ENCODE measurements at places on chromosomes 3 and 15.

- DNase-seq: no peak
These were observed 194.1 kb upstream of the KCNMB2 start for GRCh38 chr3:178342111-178342510.

- DNase-seq: peak; percentile 65
These were observed 97.4 kb downstream of the KCNAB1 start for GRCh38 chr3:156217674-156218352.

DNA sequence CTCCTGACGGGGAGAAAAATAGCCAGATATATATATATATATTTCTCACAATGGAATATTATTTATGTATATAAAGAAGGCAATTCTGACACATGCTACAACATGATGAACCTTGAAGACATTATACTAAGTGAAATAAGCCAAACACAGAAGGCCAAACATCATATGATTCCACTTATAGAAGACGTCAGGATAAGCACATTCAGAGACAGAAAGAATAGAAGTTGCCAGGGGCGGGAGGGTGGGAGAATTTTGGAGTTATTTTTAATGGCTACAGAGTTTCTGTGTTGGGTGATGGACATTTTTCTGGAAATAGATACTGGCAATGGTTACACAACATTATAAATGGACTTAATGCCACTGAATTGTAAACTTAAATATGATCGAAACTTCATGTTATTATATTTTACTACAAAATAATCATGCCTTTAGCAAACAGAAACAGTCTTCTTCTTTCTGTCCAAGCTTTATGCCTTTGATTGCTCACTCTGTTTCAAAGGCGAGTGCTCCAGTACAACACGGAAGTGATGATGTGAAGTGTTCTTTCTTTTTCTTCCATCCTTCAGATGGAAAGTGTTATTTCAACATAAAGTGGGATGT lies 514.0 kb downstream of the OCA2 start:
- DNase-seq: no peak

GRCh38 chr3:94912656-94913055 lies 849.8 kb downstream of the NSUN3 start:
- no peak for DNase-seq

- no peak for DNase-seq
These were observed 60.8 kb upstream of the MEF2A start for GRCh38 chr15:99504823-99505551.

DNA sequence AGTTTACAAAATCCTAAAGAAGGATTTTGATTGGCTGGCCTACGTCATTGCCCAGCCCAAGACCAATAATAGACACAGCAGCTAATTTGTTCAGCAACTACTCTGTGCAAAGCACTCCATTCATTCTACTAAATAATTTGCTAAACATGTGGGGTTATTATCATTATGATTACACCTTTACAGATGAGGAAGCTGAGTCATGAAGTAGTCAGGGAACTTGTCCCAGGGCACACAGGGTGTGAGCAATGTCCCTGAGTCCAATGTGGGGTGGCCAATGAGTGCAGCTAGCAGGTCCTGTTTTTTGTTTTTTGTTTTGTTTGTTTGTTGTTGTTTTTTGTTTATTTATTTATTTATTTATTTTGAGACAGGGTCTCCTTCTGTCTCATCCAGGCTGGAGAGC lies 183.6 kb downstream of the ABHD5 start:
- DNase-seq: no peak

DNA sequence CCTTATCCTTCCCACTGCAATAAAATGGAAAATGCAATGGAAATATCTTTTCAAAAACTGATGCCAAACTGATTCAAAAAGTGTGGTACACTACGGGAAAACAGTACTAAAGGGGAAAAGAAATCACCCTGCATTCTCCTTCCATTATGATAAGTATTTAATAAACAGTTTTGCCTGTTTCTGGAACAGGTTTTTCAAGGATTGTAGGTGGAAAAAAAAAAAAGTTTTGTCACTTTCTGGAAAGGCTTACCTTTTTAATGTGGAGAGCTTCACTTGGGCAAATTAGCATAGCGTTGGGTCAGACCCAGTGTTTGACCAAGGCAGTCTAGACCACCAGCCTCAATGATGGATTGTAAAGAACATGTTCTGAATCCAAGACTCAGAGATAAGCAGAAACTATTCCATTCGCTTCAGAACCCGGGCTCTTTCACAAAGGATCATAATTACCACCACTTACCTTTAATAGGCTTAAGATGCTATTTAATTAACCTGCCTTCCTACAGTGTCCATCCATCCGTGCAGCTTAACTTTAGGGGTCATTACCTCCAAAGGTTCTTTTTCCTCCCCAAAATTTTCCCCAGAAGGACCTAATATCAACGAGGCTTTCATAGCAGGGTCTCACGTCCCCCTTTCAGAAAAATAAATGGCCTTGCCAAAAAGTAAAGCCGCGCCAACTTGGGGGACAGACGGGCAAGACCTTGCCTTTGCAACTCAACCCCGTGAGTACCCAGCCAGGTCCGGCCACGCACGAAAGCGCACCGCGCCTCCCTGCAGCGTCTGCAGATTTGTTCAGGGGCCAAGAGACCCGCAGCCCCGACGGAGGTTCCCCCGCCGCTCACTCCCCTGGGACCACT lies 1.0 kb downstream of the DCBLD2 start:
- DNase-seq: no peak

- DNase-seq: no peak
These were observed 2.6 kb downstream of the EIF5A2 start for GRCh38 chr3:170905862-170906261.

GRCh38 chr3:142319094-142319493 lies 93.7 kb upstream of the GK5 start:
- DNase-seq: peak; percentile 44

All from GM04503 (cell line).